Activated CD4-positive, alpha-beta memory T cell treated with anti-CD3 and anti-CD28 coated beads, Interleukin-2, amount 10 ng/mL, durations not matched to agents 7 days and 5 days (primary cell): ENCODE measurements at places on chromosomes 7 and 10. TPM values are rescaled to one million over a fixed set of nuclear protein-coding genes. Genes with fewer than 3 reads are reported as not detected.

DNA sequence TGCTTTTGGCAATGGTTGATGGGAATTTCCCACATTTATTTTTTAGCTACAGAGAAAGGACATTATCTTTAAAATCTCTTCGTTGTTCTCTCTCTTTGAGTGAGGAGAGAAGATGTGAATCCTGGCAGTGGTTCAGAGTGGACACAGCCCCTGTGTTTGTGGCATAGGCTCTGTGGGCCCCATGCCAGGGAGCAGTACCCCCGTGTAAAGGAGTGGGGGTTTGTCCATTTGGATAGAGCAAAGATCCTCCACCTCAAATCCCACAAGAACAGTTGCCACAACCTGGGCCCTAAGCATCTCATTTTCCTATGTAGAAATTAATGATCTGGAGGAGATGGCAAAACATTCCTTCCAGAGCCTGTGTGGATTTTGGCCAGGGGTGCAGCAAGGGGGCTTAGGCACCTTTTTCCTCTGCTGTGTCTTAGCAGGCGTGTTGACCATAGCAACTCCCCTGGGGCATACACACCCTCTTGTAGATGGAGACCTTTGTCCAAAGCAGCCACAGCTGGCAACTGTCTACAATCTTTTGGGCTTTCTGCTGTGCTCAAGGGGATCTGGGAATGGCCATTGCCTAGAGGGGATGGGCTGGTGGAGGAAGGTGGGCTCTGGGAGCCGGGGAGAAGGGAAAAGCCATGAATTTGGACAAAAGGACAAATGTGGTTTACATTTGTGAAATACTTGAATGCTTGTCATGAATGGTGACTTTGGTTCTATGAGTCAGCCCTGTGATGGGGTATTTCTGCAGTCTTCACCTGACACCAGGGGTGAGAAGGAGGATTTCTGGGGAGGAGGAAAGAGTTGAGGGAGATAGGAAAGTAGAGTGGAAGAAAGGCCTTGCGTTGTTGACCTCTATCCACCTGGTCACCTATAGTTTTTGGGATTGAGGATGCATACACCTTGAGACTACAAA, 92.0 kb downstream of the TCF7L2 start:
- no peak for DNase-seq

GRCh38 chr7:50681432-50682045, 101.2 kb downstream of the GRB10 start:
- DNase-seq = no peak

DNA sequence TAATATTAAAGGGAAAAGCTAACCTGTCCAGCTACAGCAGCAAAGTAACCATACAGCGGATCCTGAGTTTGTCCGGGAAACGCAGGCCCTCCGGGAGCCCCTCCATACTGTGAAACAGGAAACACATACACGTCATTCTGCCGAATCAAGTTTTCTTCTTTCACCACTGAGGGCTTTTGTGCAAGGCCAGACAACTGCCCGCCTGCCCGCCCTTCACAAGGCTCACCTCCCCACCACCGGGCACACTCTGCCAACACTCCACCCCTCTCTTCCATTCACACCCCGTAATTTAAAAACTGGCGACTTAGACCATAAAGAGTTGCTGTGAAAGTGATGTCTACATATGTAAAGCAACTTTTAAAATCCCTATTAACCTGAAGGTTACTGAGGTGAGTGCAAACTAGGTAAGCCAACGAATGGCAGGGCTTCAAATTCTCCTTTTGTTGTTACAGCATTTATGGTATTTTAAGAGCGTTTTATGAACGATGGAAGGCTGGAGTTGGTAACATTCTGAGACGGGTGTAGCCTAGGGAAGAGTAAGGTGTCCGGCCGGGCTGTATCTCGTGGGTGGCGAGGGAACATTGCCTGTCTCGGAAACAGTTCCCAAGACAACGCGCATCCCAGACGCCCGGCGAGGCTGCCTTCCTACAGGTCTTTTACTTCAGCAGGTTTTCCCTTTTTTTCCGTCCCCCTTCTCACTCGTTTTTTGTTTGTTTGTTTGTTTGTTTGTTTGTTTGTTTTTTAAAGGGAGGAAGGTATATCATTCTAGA, 817 bp downstream of the SRI start:
- DNase-seq = peak; percentile 45

The SPDYE2B gene
- not detected for total RNA-seq

The GPC2 gene
- 4.8 TPM for total RNA-seq

The CARD11 gene
- 163 TPM for total RNA-seq

DNA sequence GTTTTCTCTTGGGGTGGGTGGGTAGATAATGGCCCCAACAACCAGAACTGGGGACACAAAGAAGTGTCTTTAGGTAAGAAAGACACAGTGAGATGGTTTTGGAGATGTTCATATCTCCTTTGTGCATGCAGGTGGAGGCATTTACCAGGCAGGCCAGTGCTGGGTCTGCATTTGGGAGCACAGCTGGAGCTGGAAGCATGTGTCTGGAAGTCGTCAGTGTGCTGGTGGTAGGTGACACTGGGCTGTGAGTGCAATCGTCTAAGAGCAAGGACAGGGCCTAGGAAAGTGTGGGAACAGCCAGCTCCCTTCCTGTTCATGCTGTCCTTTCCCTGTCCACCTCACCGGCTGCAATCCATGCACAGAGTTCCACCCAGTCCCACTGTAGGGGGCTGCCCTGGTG, 88.3 kb upstream of the ZNF32 start:
- no peak for DNase-seq

GRCh38 chr10:14873090-14873760, 5.4 kb upstream of the SUV39H2 start:
- no peak for DNase-seq

DNA sequence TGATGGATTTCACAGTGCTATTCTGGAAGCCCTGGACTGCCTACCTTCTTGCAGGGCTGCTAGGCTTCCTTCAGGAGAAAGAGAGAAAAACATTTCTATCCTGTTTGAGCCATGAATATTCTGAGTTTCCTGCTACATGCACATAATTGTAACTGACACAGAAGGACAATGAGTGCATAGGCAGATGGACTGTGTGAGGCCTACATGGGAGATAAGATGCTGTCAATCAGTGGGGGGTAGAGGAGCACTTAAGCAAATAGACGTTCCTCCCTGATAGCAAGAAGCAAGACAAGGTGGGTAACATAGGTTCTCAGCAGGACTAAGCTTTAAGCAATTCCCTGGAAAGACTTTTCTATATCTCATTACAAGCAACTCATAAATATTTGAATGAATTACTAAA, 11.6 kb downstream of the ALDH18A1 start:
- DNase-seq = no peak

GRCh38 chr7:1688542-1688941, 18.5 kb downstream of the ELFN1 start:
- DNase-seq = no peak

The GHRHR gene
- total RNA-seq = not detected

GRCh38 chr10:36492590-36493515, 632.5 kb upstream of the ANKRD30A start:
- DNase-seq = no peak

The CTAGE4 gene
- total RNA-seq = 3.4 TPM

- DNase-seq = no peak
Measured at GRCh38 chr7:7731732-7732131, 13.3 kb upstream of the RPA3 start.

The INMT gene
- 0.40 TPM for total RNA-seq

GRCh38 chr7:68147614-68148238, 1151.1 kb downstream of the TYW1 start:
- DNase-seq = no peak

DNA sequence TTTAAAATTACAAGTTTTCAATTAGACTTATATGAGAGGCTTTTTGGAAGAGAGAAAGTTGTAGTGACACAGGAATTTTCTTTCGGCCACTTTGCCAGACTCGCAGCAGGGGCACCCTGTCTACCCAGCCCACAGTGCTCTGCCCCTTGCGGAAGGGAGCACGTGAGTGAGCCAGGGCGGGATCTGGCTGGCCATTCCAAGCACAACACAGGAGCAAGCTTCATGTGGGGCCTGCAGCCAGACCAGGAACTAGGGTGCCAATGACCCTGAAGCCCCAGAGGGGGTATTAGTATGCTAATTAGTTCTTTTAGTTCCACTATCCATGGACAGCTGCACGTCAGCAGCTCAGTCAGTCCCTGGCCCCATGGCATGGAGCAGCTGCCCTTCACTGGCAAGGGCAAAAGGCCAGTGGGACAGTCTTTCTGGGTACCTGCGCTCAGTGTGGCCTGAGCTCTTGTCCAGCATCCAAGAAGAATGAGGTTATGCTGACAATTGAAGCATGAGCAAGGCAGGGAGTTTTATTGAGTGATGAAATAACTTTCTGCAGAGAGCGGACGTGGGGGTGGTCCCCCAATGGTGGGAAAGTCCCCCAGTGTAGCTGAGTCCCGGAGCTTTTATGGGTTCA, 251.1 kb upstream of the CSTF2T start:
- DNase-seq = no peak

GRCh38 chr10:7185367-7185690, 225.5 kb downstream of the SFMBT2 start:
- no peak for DNase-seq

The ABCB1 gene
- total RNA-seq = 8.1 TPM

DNA sequence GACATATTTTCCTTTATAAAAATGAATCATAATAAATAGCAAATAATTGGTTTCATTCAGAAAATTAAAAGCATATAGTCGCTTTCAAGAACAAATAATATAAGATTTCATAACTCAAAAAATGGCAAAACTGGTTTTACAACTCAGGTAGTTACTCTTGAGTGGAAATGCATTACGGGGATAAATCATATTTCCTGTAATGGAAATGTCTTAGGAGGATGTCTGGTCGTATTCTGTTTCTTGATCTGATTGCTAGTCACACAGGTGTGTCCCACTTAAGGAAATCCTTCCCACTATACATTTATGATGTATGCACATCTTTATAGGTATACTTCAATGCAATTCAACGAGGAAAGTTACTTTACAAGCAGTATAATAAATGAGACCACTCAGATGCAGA, 20.7 kb downstream of the NRAP start:
- DNase-seq = no peak

DNA sequence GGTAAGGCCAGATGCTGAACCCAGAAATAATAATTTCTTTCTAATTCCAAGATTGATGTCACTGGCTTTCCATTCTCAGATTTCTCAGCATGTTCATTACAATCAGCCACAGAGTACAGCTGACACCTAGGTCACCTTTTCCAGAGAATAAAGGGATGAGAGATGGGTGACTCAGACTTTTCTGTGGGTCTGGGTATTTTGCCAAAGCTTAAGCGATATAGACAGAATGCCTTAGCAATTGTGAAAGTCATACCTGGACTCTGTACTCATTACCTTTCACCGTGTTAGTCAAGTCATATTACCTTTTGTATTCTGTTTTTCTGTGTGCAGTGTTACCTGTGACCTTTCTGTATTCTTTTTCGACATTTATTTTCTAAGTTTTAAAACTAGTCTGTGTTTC, 10.6 kb upstream of the PRTFDC1 start:
- DNase-seq = no peak

GRCh38 chr7:55778631-55779030, 83.9 kb downstream of the SEPTIN14 start:
- DNase-seq = no peak

The PON3 gene
- not detected for total RNA-seq

GRCh38 chr10:70232859-70233108, 445 bp downstream of the PPA1 start:
- DNase-seq = no peak

The SEM1 gene
- total RNA-seq = 43.3 TPM

GRCh38 chr10:71748671-71749191, 24.6 kb downstream of the VSIR start:
- DNase-seq = peak; percentile 93
